CD8-positive, alpha-beta memory T cell (primary cell): ENCODE measurements at places on chromosomes 3 and 15. TPM values are rescaled to one million over a fixed set of nuclear protein-coding genes. Genes with fewer than 3 reads are reported as not detected.

DNA sequence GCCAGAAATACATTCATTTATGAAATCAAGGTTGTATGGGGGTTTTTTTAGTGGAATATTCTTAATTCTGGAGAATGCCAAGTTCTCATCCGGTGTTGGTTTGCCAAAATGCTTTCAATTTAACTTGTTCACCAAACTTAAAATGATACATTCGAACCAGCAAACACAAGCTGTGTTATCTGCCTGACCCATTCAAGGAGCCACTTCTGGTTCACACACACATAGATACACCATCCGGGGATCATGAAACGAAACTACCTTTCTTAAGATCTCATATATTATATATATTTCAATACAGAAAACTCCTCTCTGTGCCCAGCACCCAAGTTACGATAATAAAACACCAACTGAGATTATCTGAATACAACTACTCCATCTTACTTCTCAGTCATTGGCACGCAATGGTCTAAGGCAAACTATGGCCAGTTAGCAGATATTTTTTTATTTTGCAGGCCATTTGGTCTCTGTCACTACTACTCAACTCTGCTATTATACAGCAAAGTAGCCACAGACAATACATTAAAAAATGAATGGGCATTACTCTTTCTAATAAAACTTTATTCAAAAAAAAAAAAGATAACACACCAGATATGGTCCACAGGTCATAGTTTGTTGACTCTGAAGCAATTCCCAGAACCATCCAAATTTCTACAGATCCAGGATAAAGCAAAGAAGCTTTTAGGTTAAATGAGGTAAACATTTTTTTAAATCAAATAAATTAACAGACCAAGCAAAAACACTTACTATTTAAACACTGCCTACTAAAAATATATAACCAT is 89.6 kb downstream of the TBL1XR1 start:
- no peak for DNase-seq

DNA sequence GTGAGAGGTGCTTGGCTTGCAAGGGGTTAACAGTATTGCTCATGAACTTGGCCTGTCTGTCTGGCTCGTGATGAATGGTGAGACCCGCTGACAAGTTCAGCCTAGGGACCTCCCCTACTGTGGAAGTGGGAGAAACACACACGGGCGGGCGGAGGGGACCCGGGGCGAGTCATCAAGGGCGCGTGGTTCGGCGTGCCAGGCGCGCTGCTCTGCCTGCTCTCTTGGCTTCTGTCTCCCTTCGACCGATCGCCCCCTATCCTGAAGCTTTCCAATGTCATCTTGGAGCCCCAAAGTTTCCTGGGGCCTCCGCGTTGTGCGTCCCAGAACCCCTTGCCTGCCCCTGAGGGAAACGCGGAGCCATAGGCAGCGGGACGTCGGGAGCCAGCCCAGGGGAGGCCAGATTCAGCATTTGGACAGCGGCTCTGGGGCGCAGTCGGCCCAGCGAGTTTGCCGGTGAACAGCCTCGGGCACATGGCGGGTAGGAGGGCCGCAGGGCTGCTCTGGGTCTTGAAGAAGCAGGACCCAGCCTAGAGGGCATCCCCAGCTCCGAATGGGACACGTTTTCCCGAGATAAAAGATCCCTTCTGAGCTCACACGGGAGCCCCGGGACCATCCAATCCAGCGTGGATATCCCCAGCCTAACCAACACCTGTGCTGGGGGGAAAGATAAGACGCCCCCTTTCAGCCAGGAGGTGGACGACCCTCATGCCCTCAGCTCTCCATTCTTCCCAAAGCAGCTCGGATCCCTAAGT is 27.0 kb upstream of the POLG start:
- peak; percentile 52 for DNase-seq

- no peak for DNase-seq
Measured at GRCh38 chr15:66740802-66741201, 38.8 kb downstream of the SMAD6 start.

DNA sequence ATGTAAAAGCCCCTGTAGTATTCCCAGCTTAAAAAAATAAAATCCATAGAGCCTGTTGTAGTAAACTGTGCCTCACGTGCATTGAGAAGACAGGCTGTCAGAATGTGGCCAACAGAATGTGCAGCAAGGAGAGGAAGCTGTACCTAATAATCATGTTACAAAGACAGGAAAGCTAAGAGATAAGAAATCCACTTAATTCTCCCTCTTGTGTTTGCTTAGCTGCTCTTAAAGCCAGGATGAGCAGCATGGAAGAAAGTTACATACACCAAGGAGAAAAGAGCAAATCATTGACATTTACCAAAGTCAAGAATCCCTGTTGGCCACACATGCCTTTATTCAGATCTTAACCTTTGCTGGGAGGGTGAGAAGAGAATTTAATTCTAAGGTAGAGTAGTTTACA is 85.9 kb downstream of the TNIK start:
- no peak for DNase-seq

DNA sequence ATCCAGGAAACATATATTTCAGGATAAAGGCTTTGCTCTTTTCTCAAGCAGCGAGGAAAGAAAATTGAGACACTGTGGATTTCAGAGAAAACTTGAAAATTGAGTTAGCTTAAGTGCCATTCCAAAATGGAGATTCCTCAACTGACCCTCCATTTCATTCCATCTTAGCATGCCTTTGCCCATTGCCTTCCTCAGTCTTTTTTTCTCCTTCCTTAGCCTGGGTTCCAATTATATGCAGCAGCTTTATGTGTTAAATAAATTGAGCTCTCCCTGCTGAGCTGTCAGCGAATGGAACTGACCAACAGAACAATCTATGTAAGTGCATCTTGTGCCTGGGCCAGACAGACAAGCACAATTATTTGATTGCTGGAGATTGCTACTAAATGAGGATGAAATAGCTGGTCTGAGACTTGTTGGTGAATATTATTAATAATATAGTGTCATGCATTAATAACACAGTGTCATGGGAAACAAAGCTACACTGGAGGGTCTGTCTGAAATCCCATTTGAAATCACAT is 6.9 kb upstream of the DNAJC19 start:
- no peak for DNase-seq

DNA sequence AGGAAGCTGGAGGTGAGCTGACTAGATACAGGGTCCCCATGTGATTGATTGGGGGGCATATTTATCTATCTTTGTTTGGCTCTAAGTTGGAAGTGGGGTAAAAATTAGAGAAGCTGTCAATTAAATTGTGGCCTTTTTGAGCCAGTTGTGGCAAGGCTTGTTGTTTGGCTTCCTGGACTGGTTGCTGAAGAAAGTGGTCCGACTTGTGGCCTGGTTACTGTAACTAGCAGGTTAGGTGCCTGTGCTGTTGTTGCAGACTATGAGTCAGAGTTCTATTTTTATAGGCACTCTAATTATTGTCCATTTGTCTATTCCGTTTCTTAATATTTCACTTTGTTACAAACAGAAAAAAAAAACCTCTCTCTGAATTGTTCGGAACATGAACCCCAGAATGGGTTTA is 129.1 kb upstream of the CNTN6 start:
- no peak for DNase-seq

GRCh38 chr15:67064607-67065530 is 533 bp upstream of the SMAD3 start:
- no peak for DNase-seq

DNA sequence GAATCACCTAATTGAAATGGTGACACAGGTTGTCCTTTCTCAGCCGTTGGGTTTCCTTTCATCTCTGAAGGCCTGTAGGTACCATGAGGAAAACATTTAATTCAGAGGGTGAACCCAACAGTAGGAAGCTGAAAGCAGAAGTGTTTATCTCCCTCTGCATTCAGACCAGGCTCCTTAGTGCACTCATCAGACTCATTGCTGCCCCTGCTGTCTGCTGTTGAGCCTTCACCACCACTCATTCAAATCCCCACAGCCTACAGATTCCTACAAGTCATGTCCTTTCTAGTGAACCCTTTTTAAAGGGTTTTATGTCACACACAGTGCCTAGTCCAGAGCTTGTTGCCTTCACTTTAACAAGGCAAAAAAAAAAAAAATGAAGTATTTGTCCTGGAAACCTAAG is 13.4 kb downstream of the WDR48 start:
- DNase-seq = no peak

DNA sequence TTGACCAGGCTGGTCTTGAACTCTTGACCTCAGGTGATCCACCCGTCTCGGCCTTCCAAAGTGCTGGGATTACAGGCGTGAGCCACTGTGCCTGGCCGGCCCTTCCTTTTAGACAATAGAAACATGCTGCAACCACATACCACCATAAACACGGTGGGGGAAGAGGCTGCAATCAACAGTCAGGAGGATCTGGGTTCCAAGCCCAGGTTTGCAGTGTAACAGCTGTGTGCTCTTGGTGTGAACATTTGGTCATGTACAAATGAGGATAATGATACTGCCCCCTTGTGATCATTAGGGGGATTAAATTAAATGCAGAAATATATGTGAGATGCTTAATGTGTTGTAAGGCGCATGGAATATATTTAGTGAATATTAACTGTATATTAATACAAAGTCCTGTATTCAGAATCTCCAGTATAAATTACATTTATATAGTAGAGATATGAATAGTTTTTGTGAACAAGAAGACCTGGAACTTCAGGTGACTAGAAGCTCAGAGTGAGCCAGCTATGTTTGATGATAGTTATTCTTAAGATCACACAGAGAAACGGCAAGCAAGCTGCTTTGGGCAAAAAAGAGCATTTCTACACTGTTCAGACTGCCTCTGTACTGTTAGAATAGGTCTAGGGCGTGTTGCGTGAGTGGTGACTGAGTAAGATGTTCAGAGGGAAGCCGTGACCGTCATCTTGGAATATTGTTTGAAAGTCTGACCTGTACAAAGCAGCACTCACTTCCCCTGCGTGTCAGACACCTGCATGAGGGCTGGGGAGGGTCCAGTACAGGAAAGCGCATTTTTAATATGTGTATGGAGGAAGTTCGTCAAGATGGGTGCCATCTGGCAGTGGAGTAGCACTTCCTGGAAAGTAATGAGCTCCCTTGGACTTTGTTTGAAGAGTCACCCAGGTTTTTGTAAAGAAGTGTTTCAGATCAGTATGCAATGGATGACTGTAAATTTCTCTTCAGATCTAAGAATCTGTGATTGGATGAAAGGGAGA is 125.8 kb downstream of the PGPEP1L start:
- DNase-seq = no peak

GRCh38 chr15:50365971-50366370 is 11.0 kb upstream of the GABPB1 start:
- DNase-seq = no peak

DNA sequence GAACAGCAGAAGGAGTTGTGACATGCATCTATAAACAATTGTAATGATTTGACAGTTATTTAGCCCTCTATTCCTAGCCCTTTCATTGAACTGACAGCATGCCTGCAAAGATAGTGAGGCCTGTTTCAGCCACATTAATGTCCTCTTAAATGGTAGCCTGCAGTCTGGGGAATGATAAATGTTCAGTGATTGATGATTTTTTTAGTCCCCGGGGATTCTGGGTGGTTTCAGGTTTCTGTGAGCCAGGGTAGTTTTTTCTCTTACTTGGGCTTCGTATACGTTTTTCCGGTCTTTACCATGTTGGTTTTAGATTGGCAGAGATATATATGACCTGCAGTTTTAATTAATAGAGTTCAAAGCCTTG is 172.0 kb downstream of the TCF12 start:
- no peak for DNase-seq

DNA sequence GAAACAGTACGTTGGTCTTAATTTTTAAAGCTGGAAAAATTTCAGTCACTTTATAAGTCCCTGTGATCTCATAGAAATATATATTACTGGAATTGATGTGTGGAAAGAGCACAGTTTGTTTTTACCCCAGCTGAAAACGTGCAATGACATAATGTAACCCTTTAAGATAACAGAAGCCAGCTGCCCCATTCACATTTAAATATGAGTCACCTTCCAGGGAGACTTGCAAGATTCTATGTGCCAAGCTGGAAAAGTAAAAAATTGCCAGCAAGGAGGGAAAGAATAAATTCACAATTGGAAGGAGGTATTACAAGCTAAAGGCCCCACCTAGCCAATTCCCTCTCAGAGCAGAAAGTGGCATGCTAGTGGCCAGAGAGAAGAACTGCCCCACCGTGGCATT is 50.2 kb downstream of the SAMMSON start:
- no peak for DNase-seq

GRCh38 chr3:42120866-42121265 is 29.7 kb downstream of the TRAK1 start:
- DNase-seq = no peak

DNA sequence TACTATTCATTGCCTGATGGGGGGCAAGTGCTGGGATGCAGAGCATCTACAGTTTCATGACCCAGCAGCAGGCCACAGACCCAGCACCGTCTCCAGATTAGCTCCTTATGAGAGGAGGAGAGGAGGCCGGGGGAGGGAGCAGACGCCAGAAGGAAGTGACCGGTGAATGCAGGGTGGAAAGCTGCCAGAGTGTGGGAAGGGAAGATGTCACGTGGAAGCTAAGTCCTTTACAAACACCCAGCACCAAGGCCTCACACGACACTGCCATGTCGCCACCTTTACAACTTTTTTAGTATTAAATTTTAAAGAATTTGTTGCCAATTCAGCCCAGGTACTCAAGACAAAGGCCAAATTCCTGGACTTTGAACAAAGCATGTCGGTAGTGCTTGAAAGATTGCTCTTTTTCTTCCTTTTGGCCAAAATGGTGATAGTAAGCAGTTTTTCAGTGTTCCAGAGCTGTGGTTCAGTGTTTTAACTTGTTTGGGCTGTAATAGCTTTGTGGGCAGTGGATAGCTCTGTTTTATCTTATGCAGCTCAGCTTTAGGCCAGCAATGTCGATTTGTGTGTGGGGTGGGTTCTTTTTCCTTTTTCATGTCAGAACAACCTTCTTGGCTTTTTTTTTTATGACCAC is 58.2 kb downstream of the ZBTB38 start:
- no peak for DNase-seq

GRCh38 chr3:81300324-81300927 is 461.0 kb downstream of the GBE1 start:
- no peak for DNase-seq

GRCh38 chr3:16401273-16401672 is 112.2 kb downstream of the RFTN1 start:
- DNase-seq = no peak

DNA sequence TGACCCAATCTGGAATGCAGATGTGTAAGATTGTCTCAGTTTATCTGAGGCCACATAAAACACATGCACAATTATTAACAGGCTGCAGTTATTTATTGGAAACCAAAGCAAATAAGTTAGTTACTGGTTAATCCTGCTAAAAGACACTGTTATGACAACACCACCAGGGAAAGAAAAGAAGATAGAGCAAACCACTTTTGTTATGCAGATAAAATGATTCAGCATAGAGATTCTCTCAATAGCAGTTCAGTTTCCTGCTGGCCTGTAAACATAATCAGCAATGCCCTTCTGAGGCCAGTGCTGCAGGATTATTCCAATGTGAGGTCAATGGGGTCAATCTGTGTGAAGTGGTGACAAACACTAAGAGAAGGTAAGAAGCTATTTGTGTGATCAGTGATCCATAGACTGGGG is 244.4 kb downstream of the ZBTB20 start:
- DNase-seq = no peak

GRCh38 chr3:61561374-61562041 is at the start of gene PTPRG:
Gene PTPRG (plus strand): TSS chr3:61561571. CDS start chr3:61562288, 717 bp downstream.
- DNase-seq = no peak

- no peak for DNase-seq
Measured at GRCh38 chr3:25426408-25426807, 1.7 kb upstream of the RARB start.

The HTR3E gene
- total RNA-seq = not detected

The CACNA2D3 gene
- total RNA-seq = not detected

The KBTBD13 gene
- total RNA-seq = not detected

The DHFR2 gene
- total RNA-seq = 6.9 TPM

The CKMT1B gene
- not detected for total RNA-seq

The DPPA2 gene
- total RNA-seq = not detected

The DNAH12 gene
- total RNA-seq = 0.09 TPM
